ENCODE measurements at places on chromosomes 13 and 19.

DNA sequence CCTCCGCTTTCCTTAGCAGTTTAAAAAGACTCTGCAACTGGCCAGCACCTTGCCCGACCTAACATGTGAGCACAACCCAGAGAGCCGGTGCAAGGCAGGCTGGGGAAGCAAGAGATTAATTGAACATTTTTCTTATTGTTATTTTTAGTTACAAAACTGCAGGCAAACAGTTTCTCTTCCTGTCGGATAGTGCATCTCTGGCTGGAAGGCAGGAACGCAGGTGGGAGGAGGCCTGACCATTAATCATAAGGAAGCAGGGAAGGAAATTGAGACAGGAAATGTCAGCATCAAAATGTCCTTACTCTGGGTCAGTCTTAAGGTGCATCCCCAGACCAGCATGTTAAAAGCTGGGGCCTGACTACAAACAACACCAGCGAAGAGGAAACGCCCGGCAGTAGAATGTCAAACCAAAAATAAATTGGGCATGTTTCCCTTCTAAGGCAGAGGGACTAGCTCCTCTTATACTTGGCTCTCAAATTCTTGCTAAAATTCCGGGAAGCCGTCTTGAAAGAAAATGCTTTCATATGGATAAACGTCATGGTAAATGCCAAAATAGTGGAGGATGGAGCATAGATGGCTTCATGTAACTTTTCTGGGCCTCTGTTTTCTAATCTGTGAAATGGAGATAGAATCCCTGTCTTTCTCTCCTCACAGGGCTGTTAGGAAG lies 226.8 kb downstream of the RAP2A start:
- DNase-seq, result no peak

DNA sequence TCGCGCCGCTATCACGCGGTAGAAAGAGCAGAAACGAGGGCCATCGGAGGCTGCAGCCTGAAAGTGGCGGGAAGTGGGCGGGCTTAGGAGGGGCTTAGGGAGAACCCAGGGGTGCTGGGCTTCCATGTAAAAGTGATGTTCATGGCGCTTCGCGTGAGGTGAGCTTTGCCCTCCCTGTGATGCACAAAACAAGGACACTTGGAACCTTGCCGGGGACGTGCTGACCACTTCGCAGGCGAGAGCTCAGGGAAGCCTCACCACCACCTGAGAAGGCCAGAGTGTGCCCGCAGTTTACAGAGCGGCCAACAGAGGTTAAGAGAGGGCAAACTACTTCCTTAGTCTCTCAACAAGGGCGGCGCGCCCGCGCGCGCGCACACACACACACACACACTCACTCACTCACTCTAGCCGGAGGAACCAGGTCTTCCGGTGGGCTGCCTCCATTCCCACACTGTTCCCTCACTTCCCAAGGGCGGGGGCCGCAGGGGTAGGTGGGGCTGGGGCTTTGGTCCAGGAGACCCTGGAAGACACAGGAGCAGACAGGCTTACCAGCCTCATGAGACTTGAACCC lies 651 bp downstream of the GAPDHS start:
- DNase-seq, result no peak

GRCh38 chr13:20174656-20175405 lies 14.0 kb upstream of the GJA3 start:
- peak; percentile 22 for DNase-seq

DNA sequence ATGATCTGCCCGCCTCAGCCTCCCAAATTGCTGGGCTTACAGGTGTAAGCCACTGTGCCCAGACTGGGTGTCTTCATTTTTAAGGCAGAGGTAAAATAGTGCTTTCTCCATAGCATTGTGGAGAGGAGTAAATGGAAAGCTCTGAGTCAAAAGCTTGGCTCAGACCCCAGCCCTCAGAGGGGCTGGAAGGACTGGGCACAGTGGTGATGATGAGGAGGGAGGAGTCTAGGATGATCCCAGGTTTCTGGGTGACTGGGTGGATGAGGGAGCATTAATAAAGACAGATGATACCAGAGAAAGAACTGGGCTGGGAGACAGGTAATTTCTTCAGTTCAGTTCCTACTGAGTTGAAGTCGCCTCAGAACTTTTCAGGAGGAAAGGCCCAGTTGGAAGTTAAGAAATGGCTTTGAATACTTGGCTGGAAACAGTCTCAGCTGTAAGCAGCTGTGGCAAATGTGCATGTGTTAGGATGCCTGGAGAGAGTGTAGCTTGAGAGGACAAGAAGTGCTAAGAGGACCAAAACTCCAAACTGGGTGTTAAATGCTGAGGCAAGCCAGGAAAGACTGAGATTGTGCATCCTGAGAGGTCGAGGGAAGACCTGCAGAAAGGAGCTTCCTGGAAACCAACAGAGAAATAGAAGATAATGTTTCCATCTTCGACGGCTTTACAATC lies 37.1 kb upstream of the MEDAG start:
- no peak for DNase-seq

GRCh38 chr19:38596057-38596981 lies 21.4 kb downstream of the MAP4K1 start:
- DNase-seq, result no peak

DNA sequence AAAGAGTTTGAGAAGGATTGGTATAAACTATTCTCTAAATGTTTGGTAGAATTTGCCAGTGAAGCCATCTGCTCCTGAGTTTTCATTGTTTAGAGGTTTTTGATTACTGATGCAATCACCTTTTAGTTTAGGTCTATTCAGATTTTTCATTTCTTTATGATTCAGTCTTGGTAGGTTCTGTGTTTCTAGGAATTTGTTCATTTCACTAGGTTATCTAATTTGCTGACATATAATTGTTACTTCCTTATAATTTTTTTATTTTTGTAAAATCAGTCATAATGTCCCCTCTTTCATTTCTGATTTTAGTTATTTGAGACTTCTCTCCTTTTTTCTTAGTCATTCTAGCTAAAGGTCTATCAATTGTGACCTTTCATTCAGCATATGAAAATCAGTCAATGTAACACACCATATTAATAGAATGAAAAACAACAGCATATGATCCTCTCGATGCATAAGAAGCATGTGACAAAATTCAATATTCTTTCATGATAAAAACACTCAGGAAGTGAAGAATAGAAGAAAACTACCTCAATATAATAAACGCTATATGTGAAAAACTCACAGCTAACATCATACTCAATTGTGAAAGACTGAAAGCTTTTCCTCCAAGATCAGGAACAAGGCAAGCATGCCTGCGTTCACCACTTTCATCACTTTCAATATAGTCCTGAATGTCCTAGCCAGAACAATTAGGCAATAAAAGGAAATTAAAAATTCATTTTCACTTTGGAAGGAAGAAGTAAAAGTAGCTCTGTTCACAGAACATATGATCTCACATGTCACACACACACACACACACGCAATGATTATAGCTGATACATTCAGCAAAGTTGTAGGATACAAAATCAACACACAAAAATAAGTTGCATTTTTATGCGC lies 149.1 kb downstream of the COG6 start:
- DNase-seq, result no peak

DNA sequence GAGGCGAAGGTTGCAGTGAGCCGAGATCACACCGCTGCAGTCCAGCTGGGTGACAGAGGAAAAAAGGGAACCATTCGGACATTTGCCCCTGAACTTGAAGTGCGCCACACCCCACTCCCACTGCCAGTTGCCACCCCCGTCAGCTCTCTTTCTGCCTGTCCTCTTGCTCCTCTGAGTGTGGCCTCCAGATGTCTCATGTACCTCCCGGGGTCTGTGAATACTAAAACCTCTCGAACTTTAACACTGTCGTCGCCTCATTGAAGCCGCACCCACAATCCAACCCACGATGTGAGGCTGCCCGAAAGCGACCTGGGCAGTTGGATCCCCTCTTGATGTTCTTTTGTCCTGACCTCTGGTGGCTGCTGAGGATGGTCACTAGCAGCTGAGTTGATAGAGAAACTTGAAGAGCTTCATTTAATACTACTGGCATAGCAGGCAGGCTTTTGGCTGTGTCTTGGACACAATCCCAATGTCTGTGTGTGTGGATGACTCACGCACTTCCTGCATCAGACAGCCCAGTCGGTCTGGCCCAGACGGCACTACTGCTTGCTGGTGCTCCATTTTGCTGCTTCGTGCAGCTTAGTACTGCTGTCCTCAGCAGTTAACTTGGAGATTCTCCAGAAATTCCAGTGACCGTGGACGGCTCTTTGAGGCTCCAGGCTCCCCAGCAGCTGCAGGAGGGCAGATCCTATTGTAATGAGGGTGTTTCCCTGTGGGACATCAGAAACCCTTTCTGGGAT lies 4.2 kb downstream of the FPR3 start:
- DNase-seq, result no peak

DNA sequence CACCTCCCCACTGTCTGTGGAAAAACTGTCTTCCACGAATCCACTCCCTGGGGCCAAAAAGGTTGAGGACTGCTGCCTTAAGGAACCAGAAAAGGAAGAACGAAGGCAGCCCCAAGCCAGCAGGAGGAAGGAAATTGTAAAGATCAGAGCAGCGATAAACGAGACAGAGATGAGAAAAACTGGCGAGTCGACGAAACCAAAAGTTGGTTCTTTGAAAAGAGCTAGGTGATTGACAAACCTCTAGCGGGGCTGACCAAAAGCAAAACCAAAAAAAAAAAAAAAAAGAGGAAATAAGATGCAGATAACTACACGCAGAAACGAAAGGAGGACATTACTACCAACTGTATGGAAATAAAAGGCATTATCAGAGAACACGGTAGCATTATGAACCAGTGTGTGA lies 76.9 kb downstream of the GADD45B start:
- no peak for DNase-seq

DNA sequence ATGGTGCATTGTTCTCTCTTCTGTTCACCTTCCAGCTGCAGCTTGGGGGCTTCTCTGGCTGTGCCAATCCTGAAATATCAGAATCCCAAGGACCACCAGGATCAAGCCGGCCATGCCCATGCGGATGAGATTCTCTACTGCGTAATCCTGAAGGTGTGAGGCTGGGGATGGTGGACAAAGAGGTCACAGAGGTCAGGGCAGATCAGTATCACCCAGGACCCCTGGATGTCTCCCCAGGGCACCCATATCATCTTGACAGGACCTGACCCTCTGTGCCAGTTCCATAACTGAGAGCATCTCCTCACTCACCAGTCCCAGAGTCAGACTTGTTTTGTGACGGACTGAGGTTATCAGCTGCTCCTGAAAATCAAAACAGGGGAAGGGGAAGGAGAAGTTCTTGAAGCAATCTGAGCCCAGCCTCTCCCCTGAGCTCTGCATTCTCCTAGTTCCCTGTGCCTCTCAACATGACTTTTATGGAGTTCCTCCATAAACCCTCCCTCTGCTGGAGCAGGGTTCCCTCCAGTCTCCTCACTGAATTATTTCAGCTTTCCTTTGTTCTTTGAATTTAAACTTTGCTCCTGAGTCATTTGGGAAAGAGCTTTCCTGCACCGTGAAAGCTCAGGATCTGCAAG lies 5.5 kb downstream of the LILRA5 start:
- no peak for DNase-seq

DNA sequence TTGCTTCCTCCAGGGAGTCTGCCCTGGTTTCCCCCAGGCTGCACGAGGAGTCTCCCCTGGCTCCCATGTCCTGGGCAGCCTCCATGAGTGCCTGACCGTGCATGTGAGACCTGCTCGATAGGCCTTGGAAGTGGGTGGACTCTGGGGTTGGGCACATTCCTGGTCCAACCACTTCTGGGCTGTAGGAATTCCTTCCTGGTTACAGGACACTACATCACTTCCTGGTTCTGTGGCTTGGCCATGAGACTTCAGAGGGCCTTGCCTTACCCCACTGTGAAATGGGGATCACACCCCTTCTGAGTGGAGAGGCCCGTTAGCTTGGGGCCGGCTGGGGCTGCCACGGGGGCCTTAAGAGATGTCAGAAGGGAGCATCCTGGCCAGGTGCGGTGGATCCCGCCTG lies 4.0 kb upstream of the ZNF628 start:
- DNase-seq, result no peak

DNA sequence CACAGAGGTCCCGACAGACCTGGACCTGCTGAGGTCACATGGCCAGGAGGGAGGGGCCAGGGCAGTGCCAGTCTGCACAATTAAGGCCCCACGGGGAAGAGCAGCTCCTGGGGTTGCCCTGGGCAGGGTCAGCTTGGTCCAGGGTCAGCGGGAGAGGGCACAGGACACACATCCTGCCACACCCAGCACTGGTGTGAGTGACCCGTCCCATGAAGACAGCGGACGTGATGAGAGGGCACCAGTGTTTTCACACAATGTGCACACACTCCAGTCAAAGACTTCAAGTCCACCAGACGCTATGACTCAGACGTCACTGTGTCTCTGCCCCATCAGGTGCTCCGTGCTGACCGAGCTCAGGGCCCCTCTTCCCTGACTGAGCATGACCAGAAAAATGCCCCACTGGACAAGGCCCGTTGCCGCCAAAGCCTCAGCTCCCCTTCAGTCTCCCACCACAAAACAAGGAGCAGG lies 4.2 kb downstream of the TMEM259 start:
- DNase-seq, result no peak

DNA sequence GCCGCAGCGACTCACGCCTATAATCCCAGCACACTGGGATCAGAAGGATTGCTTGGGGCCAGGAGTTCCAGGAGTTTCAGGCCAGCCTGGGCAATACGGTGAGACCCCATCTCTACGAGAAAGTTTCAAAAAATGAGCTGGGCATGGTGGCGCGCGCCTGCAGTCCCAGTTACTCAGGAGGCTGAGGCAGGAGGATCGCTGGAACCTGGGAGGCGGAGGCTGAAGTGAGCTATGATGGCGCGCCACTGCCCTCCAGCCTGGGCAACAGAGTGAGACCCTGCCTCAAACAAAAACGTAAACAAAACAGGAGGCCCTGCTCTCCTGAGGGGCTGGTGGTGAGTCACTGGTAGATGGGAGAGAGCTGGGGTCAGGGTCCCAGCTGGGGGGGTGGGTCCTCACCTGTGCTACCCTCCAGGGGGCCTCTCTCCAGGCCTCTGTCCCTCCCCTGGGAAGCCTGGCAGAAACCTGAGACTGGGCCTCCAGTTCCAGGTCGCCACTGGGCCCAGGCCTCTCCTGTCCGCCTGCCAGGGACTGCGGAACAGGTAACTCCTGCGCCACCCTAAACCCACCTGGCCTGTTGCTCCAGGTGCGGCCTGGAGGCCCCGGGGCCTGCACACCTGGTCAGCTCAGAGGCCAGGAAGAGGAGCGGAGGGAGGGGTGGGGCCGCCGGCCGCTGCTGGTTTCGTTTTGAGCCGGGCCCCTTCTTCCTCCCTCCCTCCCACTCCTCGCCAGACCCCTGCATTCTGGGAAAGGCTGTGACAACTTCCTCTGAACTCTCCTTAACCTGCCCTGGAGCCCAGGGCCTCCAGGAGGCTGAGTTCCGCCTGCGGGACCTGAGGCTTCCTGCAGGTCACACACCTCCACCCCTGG lies 17.2 kb upstream of the ZBTB7A start:
- DNase-seq, result no peak

DNA sequence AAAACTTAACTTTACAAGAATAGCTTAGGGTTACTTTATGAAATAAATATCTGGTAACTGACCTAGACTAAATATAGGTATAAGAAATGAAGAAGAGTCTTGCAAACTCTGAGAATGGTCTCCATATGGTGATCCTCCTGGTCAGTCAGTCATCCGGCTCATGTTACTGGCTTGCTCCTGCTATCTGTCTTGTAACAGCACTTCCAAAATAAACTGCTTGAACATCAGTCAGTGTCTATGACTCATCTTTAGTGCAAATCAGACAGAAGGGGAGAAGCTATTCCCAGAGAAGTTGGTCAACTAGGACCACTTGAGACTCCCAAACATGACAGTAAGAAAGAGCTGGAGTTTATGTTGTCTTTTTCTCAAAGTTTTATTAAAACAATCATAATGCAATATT lies 1550.9 kb downstream of the PCDH9 start:
- DNase-seq, result no peak

Data from stimulated activated effector memory CD8-positive, alpha-beta T cell treated with anti-CD3 and anti-CD28 coated beads, Interleukin-12 subunit alpha, Interleukin-12 subunit beta, amount 100 ng/mL, for 72 hours (primary cell).